MCF 10A (cell line): ENCODE measurements at places on chromosomes 6 and 20. TPM values are rescaled to one million over a fixed set of nuclear protein-coding genes. Genes with fewer than 3 reads are reported as not detected.

- no peak for DNase-seq
- H3K4me1 ChIP-seq = no peaks in the 10 kb centered on the region
- H3K27ac ChIP-seq = no peak overlapping the region
- H3K4me3 ChIP-seq = no peak overlapping the region
- H3K27me3 ChIP-seq = peaks cover 18% of the 10 kb centered on the region
Measured at GRCh38 chr6:92559003-92559402, 860.4 kb downstream of the EPHA7 start.

GRCh38 chr20:62258499-62259293 lies 20.4 kb downstream of the OSBPL2 start:
- H3K27ac ChIP-seq = no peak overlapping the region
- H3K36me3 ChIP-seq = peaks cover 66% of the 10 kb centered on the region

OXT gene
- total RNA-seq = not detected in 2 replicates

DNA sequence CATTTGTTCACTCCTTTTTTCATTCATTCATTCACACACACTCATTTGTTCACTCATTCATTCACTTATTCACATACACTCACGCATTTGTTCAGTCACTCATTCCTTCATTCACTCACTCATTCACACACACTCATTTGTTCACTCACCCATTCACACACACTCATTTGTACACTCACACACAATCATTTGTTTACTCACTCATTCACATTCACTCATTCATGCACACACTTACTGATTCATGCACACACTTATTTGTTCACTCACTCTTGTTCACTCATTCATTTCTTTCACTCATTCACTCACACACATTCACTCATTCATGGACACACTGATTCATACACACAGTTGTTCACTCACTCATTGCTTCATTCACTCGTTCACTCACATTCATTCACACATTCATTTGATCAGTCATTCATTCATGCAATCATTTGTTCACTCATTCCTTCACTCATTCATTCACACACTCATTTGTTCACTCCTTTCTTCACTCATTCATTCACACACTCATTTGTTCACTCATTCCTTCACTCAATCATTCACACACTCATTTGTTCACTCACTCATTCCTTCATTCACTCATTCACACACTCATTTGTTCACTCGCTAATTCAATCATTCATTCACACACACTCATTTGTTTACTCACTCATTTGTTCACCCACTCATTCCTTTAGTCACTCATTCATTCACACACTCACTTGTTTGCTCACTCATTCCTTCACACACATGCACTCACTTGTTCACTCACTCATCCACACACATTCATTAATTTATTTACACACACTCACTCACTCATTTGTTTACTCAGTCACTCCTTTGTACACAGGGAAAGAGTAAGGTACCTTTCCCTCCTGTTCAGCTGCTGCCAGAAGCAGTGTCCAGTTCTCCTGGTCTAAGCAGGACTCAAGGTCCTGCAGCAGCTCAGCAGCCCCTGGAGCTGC lies 50.7 kb upstream of the BHLHE23 start:
- H3K4me1 ChIP-seq = no peaks in the 10 kb centered on the region
- no peak overlapping the region for H3K4me3 ChIP-seq
- no peaks in the 10 kb centered on the region for H3K36me3 ChIP-seq
- peaks cover 22% of the 10 kb centered on the region for H3K27me3 ChIP-seq
- no peak overlapping the region for H3K27ac ChIP-seq

DNA sequence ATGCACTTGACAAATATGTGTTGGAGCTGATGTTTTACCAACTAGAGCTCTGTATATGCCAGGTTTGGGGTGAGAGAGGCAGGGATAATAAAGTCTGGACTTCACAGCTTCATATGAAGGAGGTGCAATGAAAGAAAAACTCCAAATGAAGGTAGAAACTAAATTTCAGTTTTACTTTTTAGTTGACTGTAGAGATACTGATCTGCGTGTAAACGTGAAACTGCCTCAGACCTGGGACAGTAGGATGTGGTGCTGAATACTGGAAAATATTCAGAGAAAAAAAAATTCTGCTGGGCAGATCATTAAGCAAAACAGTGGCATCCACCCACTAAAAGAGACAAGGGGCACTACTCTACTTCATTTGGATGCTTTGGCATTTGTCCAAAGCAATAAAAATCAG lies 94.5 kb downstream of the BACH2 start:
- no peaks in the 10 kb centered on the region for H3K36me3 ChIP-seq
- peaks cover 14% of the 10 kb centered on the region for H3K4me1 ChIP-seq
- DNase-seq = no peak
- H3K4me3 ChIP-seq = no peak overlapping the region
- no peak overlapping the region for H3K27ac ChIP-seq

GRCh38 chr20:32832664-32833063 lies 12.9 kb downstream of the MAPRE1 start:
- no peak overlapping the region for H3K4me3 ChIP-seq
- no peaks in the 10 kb centered on the region for H3K27me3 ChIP-seq
- no peak for DNase-seq

HLA-DMA gene
- 2.4 and 2.9 TPM in 2 replicates for total RNA-seq

- no peaks in the 10 kb centered on the region for H3K4me1 ChIP-seq
- H3K27ac ChIP-seq = no peak overlapping the region
- no peaks in the 10 kb centered on the region for H3K36me3 ChIP-seq
- DNase-seq = no peak
- no peak overlapping the region for H3K4me3 ChIP-seq
- peaks cover 38% of the 10 kb centered on the region for H3K27me3 ChIP-seq
Measured at GRCh38 chr6:46058951-46059350, 43.3 kb upstream of the CLIC5 start.

GRCh38 chr6:76506808-76507207 lies 434.3 kb upstream of the IMPG1 start:
- peak overlapping the region; percentile 18 for H3K27ac ChIP-seq
- no peak overlapping the region for H3K4me3 ChIP-seq
- H3K27me3 ChIP-seq = no peaks in the 10 kb centered on the region

DNA sequence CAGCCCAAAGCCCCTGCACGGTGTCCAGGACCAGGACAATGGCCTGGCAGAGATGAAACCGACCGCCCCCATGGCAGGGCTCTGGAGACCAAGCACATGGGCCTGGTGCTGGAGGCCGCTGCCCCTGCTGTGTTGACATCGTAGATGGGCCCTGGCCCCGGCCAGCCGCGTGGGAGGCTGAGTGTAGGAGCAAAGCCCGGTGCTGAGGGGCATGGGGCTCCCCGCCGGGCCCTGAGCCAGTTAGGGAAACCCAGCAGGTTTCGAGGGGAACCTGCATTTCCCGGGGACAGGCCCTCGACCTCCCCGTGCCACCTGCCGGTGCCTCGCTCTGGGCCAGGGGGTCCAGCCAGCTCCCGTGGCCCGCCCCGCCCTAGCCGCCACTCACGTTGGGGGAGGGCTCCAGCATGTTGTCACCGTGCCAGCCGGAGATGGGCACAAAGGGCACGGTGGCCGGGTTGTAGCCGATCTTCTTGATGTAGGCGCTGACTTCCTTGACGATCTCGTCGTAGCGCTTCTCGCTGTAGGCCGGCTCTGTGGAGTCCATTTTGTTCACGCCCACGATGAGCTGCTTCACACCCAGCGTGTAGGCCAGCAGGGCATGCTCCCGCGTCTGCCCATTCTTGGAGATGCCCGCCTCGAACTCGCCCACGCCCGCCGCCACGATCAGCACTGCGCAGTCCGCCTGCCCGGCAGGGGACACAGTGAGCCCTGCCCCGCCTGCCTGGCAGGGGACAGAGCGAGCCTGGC lies 4.3 kb downstream of the EEF1A2 start:
- no peak for DNase-seq
- H3K4me3 ChIP-seq = no peak overlapping the region
- no peaks in the 10 kb centered on the region for H3K27me3 ChIP-seq
- H3K36me3 ChIP-seq = peaks cover 5% of the 10 kb centered on the region
- no peak overlapping the region for H3K27ac ChIP-seq

DNA sequence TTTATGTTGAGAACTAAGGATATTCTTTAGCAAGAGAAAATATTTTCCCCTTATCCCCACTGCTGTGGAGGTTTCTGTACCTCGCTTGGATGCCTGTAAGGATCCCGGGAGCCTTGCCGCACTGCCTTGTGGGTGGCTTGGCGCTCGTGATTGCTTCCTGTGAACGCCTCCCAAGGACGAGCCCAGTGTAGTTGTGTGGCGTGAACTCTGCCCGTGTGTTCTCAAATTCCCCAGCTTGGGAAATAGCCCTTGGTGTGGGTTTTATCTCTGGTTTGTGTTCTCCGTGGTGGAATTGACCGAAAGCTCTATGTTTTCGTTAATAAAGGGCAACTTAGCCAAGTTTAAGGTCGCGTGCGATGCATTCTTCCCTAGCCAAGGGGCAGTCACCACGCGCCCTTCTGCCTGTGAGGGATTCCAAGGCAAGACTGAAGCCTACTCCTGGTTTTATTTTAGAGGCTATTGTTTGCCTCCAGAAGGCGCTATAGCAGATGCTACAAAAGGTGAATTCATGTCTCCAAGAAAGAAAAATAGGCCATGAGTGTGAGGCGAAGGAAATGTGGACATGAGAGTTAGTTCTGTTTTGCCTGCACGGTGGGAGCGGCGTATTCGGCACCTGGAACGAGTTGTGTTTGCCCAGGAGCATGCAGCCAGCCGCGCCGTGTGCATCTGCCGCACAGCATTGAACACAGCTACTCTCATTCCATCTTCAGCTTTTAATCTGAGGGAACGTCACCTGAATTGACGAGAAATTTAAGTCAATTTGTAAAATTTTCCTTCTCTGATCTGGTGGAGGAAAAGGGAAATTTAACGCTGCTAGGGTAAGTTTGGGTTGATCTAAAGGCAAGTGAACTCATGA lies 40.3 kb upstream of the IRF4 start:
- peaks cover 22% of the 10 kb centered on the region for H3K36me3 ChIP-seq
- H3K27me3 ChIP-seq = no peaks in the 10 kb centered on the region
- no peak for DNase-seq
- no peak overlapping the region for H3K4me3 ChIP-seq

DNA sequence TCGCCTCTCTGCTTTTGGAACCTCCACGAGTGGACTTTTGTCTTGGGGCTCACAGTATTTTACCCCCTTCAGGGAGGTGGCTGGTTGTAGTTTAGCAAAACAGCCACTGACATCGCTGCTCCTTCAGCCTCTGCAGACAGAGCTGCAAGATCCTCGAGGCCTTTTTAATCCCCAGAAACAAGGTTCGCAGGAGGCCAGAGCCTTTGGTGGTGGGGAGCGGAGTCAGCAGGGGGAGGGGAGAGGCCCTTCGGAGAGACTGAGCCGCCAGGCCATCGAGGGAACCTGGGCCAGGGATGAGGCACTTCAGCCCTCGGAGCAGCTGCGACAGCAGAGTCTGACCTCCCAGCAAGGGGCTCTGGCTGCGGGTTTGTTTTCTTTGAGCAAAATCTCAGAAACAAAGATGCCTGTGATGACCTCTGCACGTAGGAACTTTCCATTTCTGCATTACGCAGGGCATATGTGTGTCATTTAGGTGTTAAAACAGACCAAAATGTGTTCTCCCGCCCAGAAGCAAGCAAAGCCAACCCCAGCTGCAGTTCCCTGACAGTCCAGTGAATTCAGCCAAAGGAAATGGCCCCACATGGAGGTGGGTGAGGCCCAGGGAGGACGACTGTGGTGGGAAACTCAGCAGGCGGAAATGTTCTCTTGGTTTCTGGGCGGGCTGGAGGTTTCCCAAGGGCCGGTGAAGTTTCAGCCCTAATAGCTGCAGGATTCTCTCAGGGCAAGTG lies 171.2 kb upstream of the SULF2 start:
- H3K36me3 ChIP-seq = no peaks in the 10 kb centered on the region
- DNase-seq = no peak
- no peaks in the 10 kb centered on the region for H3K27me3 ChIP-seq
- H3K4me1 ChIP-seq = peaks cover 9% of the 10 kb centered on the region
- no peak overlapping the region for H3K27ac ChIP-seq

- no peaks in the 10 kb centered on the region for H3K27me3 ChIP-seq
- DNase-seq = peak; percentile 87
- H3K36me3 ChIP-seq = peaks cover 13% of the 10 kb centered on the region
- no peak overlapping the region for H3K27ac ChIP-seq
- H3K4me1 ChIP-seq = peaks cover 9% of the 10 kb centered on the region
Measured at GRCh38 chr20:47576516-47577033, 74.9 kb downstream of the NCOA3 start.

PPIL1 gene
- total RNA-seq = 53.6 and 54.9 TPM in 2 replicates

DNA sequence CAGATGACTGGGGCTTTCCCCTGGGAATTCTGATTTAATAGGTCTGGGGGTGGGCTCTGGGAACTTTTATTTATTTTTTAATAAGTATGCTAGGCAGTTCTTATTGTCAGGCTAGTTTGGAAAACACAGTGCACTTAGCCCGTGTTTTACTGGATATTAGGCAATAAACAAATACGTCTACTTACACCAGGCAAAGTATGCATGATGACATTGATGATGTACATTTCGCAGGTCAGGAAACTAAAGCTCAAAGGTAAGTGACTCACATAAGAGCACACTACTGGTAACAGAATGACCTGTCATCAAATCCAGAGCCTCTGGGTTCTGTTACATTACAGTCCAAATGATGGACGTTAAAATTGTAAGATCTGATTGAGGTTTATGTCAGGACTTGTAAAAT lies 144.4 kb upstream of the EXOC2 start:
- H3K27ac ChIP-seq = no peak overlapping the region
- no peaks in the 10 kb centered on the region for H3K36me3 ChIP-seq
- DNase-seq = peak; percentile 69
- H3K27me3 ChIP-seq = no peaks in the 10 kb centered on the region

KCNB1 gene
- total RNA-seq = 2.8 and 3.0 TPM in 2 replicates

- H3K4me3 ChIP-seq = no peak overlapping the region
- H3K36me3 ChIP-seq = no peaks in the 10 kb centered on the region
- no peak for DNase-seq
Measured at GRCh38 chr6:168950858-168951214, 302.8 kb downstream of the THBS2 start.

- no peaks in the 10 kb centered on the region for H3K27me3 ChIP-seq
- H3K36me3 ChIP-seq = no peaks in the 10 kb centered on the region
- H3K4me3 ChIP-seq = no peak overlapping the region
- peak; percentile 78 for DNase-seq
Measured at GRCh38 chr6:12490904-12491571, 200.9 kb downstream of the EDN1 start.

- H3K4me1 ChIP-seq = no peaks in the 10 kb centered on the region
- H3K36me3 ChIP-seq = no peaks in the 10 kb centered on the region
- DNase-seq = no peak
- peaks cover 12% of the 10 kb centered on the region for H3K27me3 ChIP-seq
Measured at GRCh38 chr6:159309723-159310122, 140.5 kb downstream of the FNDC1 start.

EMILIN3 gene
- not detected in 2 replicates for total RNA-seq

GLP1R gene
- total RNA-seq = not detected in 2 replicates

SAMD5 gene
- 2.3 and 2.6 TPM in 2 replicates for total RNA-seq

GRCh38 chr6:74623027-74623426 lies 582.8 kb downstream of the COL12A1 start:
- no peak overlapping the region for H3K4me3 ChIP-seq
- H3K27ac ChIP-seq = no peak overlapping the region
- H3K36me3 ChIP-seq = no peaks in the 10 kb centered on the region
- H3K4me1 ChIP-seq = no peaks in the 10 kb centered on the region

ERVFRD-1 gene
- not detected in 2 replicates for total RNA-seq

GRCh38 chr20:37640600-37641561 lies 52.9 kb upstream of the CTNNBL1 start:
- H3K27me3 ChIP-seq = peaks cover 70% of the 10 kb centered on the region
- peak; percentile 55 for DNase-seq
- H3K36me3 ChIP-seq = no peaks in the 10 kb centered on the region

- H3K27me3 ChIP-seq = no peaks in the 10 kb centered on the region
- no peaks in the 10 kb centered on the region for H3K4me1 ChIP-seq
- no peak overlapping the region for H3K4me3 ChIP-seq
- no peak for DNase-seq
- H3K36me3 ChIP-seq = peaks cover 83% of the 10 kb centered on the region
Measured at GRCh38 chr20:62276439-62276838, 26.4 kb upstream of the ADRM1 start.

GRCh38 chr20:1280195-1281102 lies 14.4 kb downstream of the SNPH start:
- no peaks in the 10 kb centered on the region for H3K4me1 ChIP-seq
- no peak overlapping the region for H3K27ac ChIP-seq
- H3K36me3 ChIP-seq = no peaks in the 10 kb centered on the region
- no peaks in the 10 kb centered on the region for H3K27me3 ChIP-seq
- no peak for DNase-seq
